ACHN (cell line): ENCODE measurements at places on chromosomes 1 and 21.

DNA sequence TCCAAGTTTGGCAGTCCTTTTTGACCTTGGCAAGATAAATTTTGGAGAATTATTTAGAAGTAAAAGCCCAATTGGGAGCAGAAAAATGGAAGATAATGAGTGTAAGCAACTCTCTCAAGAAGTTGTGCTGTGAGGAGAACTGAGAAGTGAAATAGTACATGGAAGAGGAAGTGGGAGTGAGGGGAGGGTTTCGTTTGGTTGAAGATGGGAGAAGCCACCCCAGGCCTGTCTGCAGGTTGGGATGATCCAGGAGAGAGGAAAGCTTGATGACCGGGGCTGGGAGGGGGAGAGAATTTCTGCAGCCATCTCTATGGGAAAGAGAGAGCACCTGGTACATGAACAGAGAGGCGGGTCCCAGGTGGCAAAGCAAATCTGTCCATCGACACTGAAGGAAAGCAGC lies 8.6 kb upstream of the RCAN1 start:
- no peak for DNase-seq

DNA sequence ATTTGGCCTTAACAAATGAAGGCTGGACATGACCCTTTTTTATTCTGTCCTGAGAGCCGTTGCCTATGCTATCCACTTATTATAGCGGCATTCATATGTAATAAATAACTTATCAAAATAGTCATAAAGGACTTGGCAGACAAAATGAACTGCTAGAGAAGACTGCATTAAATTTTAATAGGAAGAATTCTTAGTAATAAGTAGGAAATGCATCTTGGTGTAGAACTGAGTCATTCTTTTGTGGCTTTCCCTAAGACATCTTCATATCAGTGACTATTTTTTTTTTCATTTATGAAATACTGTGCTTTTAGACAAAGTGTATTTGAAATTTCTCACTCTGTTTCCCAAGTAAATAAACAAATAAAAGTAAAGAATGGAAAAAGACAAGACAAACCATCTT lies 45.6 kb downstream of the PBX1 start:
- peak; percentile 26 for DNase-seq

DNA sequence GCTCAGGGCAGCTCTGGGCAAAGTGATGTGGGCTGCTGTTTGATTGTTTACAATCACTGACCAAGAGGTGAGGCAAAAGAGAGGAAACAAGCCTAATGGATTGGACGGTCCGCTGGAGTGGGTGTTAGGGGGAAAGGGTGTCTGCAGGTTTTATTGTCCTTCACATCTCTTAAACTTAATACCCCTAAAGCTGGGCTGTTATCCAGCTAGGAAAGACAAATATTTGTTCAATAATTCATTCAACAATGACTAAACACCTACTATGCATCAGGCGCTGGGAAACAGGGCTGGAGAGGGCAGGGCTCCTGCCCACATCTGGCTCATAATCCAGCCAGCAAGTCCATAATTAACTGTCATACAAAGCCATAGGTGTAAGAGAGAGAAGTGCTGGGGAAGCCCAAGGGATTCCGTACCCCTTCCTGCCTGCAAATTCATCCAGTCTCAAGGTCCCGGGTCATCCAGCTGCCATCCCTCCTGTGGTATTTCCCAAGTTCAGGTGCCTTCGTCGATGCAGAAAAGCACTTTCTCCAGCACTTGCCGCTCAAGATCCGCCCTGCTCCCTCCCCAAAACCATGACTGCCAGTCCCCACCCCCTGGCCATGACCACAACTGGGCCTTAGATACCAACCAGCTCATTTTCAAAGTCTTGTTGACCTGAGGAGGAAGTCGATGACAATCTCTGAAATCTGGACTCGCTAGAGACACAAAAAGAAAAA lies 10.7 kb downstream of the TMEM63A start:
- no peak for DNase-seq

- DNase-seq: no peak
These were observed 135.3 kb downstream of the KAZN start for GRCh38 chr1:14733779-14734140.

DNA sequence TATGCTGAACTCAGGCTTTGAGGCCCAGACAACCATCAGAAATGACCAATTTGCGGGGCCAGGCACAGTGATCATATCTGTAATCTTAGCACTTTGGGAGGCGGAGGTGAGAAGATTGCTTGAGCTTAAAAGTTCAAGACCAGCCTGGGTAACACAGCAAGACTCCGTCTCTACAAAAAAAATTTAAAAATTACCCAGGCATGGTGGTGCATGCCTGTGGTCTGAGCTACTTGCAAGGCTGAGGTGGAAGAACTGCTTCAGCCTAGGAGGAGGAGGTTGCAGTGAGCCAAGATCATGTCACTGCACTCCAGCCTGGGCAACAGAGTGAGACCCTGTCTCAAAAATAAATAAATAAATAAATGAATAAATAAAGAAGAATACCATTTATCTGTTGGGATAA lies 156.5 kb downstream of the EIF4G3 start:
- DNase-seq: peak; percentile 19

GRCh38 chr1:182595641-182596240 lies 6.7 kb upstream of the RNASEL start:
- peak; percentile 64 for DNase-seq

GRCh38 chr1:15095496-15095875 lies 58.1 kb upstream of the TMEM51 start:
- no peak for DNase-seq

GRCh38 chr1:173175514-173176145 lies 31.5 kb downstream of the TNFSF4 start:
- no peak for DNase-seq

DNA sequence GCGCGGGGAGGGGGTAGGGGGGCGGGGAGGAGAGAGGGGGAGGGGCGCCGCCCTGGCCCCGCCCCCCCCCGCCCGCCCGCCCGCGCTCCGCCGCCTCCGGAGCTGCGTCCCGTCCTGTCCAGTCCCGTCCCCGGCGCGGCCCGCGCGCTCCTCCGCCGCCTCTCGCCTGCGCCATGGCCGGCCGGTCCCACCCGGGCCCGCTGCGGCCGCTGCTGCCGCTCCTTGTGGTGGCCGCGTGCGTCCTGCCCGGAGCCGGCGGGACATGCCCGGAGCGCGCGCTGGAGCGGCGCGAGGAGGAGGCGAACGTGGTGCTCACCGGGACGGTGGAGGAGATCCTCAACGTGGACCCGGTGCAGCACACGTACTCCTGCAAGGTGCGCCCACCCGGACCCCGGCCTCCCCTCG lies at the start of gene AGRN:
Gene AGRN, plus strand, starts transcription at position 121 of the 405 bp plus-strand sequence. Its CDS starts 53 bp downstream, at position 174.
- DNase-seq: no peak

DNA sequence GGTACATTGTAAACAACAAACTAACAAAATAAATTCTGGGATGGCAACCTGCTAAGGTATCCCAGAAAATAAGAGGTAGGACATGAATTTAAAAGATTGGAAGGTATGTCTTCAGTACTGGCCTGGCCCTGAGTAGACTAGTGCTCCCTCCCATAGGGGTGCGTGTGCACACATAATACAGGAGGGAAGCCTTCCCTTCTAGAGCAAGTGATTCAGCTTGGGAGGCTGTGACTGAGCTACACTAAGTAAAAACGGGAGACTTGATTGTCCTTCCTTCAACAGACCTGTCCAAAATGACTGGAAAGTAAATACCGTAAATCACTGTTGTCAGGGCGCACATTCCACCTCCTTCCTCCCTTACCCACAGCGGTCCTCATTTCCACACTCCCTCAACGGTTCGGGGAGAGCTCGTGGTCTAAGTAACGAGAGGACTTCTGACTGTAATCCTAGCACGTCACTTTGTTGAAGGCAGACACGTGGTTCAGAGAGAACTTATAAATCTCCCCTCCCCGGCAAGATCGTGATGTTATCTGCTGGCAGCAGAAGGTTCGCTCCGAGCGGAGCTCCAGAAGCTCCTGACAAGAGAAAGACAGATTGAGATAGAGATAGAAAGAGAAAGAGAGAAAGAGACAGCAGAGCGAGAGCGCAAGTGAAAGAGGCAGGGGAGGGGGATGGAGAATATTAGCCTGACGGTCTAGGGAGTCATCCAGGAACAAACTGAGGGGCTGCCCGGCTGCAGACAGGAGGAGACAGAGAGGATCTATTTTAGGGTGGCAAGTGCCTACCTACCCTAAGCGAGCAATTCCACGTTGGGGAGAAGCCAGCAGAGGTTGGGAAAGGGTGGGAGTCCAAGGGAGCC lies at the start of gene TGFB2:
Gene TGFB2, plus strand, starts transcription at position 523 of the 859 bp plus-strand sequence. CDS start 1,366 bp downstream, outside the sequence.
- peak; percentile 92 for DNase-seq

GRCh38 chr21:36524477-36524876 lies 44.6 kb upstream of the CLDN14 start:
- no peak for DNase-seq

DNA sequence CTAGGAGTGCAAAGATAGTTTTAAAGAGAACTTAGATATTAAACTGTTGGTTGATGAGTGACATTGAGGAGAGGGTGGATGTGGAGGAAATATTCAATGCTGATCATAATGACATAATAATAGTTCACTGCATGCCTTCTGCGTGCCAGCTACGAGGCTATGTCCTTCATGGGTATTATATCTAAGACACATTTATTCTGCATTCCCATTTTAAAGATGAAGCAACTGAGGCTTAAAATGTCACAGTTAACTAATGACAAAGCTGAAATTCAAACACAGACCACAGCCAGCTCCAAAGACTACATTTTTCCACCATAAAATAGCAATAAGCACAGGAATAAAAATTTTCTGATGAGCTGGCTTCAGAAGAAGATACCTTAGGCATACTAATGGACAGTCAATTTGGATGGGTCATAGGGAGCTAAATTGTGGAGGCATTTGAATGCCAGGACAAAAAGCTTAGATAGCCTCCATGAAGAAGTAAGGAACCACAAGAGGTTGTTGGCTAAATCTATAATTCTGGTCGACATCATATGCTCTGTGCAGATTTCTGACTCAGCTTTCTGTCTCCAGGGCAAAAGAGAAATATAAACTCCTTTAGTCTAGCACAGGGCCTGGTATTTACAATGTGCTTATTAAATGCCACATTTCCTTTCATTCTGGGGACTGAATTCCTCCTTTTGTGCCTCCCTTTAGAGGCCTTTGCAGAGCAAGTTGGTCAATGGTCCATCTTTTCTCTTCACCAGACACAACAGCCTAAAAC lies 71.2 kb upstream of the NRIP1 start:
- DNase-seq: no peak

DNA sequence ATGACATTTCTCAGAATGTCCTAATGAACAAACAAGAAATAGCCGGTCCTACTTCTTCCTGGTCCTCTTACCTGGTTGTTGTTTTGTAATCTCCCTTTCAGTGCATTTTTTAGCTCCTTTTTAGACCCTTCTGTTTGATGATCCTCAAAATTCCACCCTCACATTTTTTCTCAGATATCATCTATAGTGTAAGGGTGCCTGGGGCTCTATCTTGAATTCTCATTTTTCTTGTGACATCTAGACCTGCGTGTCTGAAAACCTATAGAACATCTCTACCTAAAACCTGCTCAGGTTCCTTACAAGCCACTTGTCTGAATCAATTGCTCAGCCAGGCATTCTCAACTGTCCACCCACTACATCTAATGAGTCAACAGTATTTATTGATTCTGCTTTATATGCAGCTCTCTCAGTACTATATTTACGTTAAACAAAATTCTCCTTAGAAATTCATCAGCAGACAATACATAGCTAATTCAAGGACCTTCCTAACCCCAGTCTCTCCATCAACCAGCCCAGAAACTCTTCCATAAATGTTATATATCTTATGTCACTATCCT lies 36.5 kb upstream of the USH2A start:
- no peak for DNase-seq
